ENCODE measurements at places on chromosomes 6 and 20.
A peak's percentile ranks its signal among the peaks of the same experiment; 100 is the strongest.

DNA sequence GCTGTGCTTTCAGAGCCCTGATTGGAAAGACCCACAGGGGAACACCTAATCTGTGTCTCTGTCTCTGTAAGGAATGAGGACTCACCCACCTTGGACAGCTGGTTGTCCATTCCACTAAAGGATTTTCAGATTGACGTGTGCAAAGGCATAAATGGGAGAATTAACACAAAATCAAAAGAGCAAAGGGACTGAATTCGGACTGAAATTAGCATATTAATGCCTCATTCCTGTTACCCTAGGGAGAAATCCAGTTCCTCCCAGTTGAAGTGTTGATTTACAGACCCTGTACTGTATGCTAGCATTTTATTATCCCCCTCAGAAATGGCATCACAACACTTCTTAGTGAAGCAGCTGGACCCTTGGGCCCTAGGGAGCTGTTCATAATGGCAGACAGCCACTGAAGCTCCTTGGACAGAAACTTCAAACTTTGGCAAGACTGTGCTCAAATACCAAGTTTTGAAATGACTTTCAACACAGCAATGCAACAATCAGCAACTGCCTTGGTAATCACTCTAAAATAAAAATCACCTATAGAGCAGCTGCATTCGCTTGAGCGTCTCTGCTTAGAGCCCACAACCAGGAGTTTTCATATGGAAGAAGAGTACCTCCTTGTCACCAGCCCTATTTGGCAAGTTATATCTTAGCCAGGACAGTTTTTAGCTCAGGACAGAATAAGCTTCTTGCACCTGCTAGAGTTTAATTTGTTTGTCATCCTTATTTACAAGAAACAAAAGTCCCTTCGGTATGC is 118.1 kb downstream of the TRDN start:
- no peak for DNase-seq

DNA sequence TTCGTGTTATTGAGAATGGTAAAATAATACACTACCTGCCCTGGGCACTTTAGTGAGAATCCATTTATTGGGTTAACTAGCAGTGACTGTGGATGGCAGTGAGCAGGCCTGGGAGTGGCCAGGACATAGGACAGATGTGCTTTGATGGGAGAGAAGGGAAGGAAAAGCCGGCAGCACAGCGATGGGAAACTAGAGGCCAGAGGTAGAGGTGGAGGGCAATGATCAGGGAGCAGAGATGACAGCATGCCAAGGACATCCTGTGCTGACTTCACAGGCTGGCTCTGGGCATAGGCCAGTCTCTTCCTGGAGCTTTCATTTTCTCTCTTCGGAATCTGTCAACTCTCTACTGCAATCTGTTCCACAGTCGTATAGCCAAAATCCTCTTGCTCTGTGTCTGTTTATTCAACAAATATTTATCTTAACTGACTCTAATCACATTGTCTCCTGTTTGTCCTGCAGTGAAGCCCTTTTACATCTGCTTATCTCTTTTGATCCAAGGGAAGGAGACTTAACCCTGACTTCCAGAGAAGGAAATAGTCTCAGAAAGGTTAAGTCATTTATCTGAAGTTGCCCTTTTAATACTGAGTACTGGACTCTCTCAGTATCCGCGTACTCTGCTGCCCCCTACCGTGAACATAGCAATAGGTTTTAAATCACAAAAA is 18.4 kb upstream of the MMP24 start:
- peak; percentile 72 for DNase-seq

DNA sequence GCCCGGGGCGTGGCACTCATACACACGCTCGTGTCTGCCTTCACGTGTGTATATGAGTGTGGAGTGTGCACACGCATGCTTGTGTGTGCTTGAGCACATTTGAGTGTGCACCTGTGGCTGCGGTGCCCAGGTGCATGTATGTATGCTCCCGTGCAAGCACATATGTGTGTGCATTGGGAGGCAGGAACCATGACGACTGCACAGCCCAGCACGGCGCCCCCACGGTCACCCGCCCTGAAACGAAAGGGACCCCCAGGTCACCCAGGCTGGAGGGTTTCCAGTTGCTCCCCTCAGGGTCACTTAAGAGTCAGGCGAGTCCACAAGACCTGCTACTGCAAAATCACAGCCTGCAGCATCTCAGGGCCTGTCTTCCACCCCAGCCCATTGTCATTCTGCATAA is 94.7 kb downstream of the YTHDF1 start:
- no peak for DNase-seq

GRCh38 chr20:23363257-23363649 is 1.3 kb downstream of the GZF1 start:
- DNase-seq: no peak

DNA sequence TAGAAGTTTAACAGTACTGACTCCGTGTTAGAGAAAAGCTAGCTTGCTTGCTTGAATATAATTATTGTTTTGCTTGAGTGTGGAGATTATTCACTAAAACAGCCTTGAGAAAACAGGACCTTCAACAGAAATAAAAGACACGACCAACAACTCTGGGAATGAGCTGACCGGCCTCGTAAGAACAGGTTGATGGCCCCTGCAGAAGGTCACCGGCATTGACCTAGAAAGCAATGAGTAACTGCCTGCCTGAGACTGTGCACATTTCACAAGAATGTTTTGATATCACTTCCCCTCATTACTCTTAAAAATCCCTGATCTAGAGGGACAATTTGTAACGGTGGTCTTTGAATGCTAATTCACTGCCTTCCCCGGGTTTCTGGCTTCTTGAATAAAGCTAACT is 49.4 kb downstream of the SEL1L2 start:
- DNase-seq: no peak

DNA sequence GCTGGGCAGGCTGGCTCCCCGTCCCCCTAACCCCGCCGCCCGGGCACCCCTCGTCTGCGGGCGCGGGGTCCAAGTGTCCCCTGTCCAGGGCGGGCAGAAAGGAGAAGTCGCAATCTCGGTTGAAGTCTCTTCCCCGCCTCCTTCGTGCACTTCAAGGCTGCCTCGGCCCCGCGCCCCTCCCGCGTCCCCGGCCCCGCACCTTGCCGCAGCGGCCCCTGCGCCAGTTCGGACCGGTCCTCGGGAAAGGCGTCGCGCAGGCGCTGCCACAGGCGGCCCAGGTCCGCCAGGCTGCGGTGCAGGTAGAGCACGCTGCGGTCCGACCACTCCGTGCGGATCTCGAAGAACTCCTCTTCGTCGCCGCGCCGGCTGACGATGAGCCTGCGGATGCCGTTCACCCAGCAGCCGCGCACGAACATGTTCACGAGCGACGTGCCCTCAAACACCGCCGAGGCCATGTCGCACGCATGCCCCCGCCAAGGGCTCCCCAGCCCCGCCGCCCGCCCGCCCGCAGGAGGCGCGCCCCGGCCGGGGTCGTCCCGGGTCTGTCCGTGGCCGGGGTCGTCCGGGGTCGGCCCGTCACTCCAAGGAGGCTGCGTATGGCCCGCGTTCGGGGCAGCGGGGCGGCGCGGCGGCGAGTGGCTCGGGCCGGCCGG is at the start of gene PXDC1:
Gene PXDC1, minus strand, starts transcription at position 637 of the 653 bp plus-strand sequence. Its CDS starts 182 bp downstream, at position 455.
- no peak for DNase-seq

DNA sequence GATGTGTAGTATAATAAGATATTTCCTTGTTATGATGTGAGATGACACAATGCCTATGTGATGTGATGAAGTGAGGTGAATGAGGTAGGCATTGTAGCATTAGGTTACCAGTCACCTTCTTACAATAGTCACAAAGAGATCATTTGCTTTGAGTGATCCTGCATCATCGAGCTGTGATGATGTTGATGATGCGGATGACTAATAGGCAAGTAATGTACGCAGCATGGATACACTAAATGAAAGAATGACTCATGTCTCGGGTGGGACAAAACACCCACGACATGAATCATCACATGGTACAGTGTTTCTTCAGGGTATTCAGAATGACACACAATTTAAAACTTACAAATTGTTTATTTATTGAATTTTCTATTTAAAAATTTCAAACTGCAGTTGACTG is 806.3 kb upstream of the GJE1 start:
- DNase-seq: peak; percentile 30

DNA sequence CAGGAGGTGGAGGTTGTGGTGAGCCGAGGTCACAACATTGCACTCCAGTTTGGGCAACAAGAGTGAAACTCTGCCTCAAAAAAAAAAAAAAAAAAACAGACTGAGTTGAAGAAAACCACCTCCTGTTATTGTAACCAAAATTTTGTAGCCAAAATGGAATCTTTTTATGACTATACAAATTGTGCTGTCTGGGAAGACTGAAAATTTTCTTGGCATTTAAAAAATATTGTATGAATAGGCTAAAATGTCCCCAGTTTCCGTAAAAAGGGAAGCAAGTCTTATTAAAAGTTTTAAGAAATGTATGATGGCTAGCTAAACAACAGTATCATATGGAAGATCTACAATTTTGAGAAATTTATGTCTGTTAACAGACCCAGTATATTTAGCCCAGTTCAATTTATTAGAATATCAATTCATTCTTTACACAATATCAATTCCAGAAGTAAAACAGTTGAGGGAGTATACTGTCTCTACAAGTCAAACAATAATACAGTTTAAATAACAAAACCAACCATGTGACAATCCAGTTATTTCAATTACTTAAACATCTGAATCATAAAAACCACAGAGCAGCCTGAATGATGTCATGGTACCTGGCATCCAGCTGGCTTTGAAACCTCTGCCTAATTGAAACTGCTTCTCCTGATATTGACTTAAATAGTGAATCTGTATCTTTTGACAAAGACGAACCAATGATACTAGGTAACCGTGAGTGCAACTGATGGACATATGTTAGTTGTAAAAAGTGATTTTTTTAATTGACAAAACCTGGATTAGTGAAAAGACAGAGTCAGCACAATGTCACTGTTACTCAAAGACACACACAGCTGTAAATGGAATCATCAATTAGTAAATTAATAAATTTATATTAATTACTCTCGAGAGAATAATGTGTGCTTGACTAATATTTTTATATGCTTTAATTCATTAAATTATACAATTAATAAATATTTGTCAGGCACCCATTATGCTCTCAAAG is 166.6 kb upstream of the MARCKS start:
- DNase-seq: no peak

GRCh38 chr20:13995086-13995665 is at the start of gene MACROD2:
MACROD2 (plus strand) TSS chr20:13995516.
- no peak for DNase-seq

GRCh38 chr6:10402648-10403311 is 12.1 kb downstream of the TFAP2A start:
- no peak for DNase-seq

DNA sequence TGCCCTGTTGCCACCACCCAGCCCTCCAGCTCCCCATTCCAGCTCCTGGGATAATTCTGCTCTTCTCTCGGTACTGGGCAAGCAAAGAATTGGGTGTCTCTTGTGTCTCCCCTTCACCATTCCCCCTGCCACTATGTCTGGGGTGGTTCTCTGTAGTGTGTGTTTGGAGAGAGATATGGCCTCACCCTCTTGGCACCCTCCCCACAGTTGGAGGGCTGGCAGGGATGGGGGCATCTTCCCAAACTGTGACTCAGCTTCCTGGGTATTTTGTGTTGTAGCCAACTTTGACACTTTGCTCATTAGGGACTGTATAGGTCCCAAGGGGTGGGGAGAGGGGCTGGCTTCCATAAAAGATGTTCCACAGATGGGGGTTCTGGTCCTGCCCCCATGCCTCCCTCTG is 1.7 kb downstream of the TNXB start:
- DNase-seq: no peak

- DNase-seq: no peak
Observed at GRCh38 chr6:107740496-107741190, 83.5 kb downstream of the SCML4 start.

- no peak for DNase-seq
Observed at GRCh38 chr6:104312851-104313250, 546.9 kb downstream of the HACE1 start.

- no peak for DNase-seq
Observed at GRCh38 chr20:64099086-64099786, 8.1 kb downstream of the NPBWR2 start.

DNA sequence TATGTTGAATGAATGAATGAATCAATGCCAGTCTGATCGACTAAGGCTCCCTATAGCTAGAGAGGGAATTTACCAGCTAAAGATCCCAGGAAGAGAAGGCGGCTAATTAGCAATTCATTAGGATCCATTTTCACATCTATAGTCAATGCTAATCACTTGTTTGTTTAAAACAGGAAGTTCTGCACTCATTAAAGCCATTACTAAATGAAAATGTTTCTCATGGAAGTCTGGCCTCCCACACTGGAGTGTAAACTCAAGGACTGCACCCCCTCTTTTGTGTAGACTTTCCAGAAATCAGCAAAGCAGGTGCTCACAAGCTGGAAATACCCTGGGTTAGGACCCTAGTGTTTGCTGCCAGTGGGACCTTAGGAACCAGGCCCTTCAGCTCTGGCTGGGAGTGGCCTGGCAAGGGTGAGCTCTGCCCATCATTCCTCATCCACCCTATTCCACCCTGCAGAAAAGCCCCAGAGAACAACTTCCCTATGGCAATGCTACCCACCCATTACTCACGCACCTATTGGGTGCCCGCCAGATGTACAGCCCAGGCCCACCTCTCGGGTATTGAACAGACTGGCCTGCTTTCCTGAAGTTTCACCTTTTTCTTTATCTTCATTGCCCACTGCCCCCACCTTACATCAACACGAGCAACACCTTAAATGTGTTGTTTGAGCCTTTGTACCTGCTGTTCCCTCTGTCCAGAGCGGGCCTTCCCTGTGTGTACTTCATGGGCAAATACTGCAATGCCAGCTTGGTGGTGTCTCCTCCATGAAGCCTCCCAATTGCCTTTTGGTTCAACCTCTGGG is 60.8 kb downstream of the TTI1 start:
- no peak for DNase-seq

DNA sequence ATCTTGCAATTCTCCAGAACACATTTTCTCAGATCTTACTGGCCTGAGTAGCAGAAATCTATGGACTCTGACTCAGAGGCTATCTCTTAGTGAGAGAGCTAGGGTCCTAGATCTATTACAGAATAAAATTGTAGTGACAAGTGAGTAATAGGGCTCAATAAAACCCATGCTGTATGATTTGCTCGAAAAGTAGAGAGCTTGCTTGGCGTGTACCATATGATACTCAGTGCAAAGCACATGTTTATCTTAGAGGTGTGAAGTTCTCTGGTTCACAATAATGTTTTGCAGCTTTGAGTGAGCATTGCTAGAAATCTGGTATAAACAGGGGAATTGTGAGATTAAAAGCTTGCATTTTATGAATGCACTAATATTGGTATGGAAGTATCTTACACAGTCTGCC is 87.8 kb upstream of the PRSS16 start:
- DNase-seq: no peak

GRCh38 chr6:130583268-130583667 is 217.5 kb downstream of the TMEM200A start:
- DNase-seq: no peak

DNA sequence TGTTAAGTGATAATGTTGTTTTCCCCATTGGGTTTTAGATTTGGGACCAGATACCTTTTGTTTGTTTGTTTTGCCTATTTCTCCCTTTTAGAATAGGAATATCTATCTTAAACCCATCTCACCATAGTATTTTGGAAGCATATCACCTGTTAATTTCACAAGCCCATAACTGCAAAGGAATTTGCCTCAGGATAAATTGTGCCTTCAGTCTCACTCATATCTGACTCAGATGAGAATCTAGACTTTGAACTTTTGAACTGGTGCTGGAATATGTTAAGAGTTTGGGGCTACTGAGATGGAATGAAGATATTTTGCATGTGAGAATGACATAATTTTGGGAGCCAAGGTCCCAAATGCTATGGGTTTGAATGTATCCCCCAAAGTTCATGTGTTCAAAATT is 607.4 kb downstream of the HACE1 start:
- no peak for DNase-seq
